ENCODE measurements at places on chromosomes 6 and 20.
A peak's percentile ranks its signal among the peaks of the same experiment; 100 is the strongest.

GRCh38 chr6:89352278-89353117 lies at the start of gene UBE2J1:
Gene UBE2J1 (minus strand): TSS chr6:89352722. CDS start chr6:89352569, 153 bp downstream.
- DNase-seq, result no peak

GRCh38 chr6:74645108-74645849 lies 560.6 kb downstream of the COL12A1 start:
- no peak for DNase-seq

DNA sequence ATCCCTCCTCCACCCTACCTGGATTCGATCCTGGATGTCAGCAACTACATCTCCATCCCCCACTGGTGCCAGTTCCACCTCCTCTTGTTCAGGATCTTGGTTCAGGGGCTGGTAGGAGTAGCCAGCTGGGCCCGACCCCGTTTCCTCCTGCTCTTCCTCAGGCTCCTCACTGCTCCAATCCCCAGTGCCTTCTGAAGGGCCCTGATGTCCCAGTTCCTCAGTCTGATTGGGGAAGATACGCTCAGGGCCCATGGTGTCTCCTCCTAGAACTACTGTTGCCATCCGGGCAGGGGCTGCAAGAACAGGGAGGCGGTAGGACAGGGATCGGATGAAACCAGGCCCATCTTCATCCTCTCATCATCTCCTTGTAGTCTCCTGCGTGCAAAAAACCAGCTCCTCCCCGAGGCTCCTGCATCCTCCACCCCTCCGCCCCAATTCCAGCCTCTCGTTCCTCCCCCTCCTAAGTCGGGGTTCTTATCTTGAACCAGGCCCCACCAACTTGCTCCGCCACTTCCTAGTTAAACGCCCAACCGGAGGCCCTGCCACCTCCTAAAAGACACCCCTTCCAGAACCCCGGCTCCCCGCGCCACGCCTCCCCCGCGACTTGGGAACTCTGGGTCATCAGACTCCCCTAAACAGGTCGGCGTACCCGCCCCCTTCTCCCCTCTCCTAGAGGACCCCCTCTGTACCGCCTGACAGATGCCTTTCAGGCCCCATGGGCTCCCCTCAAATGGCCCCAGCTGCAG lies 476 bp downstream of the MEA1 start:
- no peak for DNase-seq

DNA sequence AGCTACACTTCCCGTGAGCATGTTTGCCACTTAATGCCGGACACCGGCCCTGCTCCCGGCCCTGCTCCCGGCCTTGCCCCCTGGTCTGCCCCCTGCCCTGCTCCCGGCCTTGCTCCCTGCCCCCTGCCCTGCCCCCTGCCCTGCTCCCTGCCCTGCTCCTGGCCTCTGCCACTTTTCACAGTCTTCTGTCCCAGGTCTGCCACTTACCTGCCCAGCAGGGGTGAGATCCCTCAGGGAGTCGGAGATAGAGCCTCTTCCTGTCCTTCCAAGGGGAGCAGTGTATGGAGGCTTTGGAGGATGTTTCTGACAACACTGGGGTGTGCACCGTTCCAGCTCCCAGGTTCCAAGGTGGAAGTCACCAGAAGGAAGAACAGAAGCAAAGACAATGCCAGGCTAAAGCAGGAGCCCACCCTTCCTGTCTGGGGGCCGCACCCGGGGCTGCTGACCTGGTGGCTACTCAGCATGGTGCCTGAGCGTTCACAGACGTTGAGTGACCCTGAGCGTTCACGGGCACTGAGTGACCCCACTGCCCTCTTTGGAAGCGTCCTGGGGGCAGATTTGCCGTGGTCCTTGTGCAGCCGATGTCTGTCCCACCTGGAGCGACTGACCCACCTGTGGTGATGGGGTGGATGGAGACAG lies 199.8 kb downstream of the DLL1 start:
- DNase-seq, result no peak

GRCh38 chr6:32984622-32985389 lies 16.4 kb downstream of the BRD2 start:
- peak; percentile 72 for DNase-seq

DNA sequence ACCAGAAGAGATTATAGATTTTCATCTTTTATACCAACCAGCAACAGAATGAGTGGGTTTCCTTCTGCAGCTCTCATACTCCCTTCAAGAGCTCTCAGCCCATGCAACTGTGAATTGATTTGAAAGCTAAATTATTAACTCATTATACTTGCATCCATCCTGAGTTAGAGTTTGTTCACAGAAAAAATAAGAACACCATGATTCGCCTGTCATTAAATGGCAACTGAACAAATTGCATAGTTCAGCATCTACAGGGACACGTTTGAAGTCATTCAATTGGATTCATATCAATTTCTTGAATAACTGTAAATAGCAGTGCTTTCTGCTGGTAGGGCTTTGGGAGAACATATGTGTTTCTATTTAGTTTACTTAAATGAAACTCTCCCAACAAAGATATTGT lies 65.7 kb downstream of the NKAIN2 start:
- DNase-seq, result no peak

DNA sequence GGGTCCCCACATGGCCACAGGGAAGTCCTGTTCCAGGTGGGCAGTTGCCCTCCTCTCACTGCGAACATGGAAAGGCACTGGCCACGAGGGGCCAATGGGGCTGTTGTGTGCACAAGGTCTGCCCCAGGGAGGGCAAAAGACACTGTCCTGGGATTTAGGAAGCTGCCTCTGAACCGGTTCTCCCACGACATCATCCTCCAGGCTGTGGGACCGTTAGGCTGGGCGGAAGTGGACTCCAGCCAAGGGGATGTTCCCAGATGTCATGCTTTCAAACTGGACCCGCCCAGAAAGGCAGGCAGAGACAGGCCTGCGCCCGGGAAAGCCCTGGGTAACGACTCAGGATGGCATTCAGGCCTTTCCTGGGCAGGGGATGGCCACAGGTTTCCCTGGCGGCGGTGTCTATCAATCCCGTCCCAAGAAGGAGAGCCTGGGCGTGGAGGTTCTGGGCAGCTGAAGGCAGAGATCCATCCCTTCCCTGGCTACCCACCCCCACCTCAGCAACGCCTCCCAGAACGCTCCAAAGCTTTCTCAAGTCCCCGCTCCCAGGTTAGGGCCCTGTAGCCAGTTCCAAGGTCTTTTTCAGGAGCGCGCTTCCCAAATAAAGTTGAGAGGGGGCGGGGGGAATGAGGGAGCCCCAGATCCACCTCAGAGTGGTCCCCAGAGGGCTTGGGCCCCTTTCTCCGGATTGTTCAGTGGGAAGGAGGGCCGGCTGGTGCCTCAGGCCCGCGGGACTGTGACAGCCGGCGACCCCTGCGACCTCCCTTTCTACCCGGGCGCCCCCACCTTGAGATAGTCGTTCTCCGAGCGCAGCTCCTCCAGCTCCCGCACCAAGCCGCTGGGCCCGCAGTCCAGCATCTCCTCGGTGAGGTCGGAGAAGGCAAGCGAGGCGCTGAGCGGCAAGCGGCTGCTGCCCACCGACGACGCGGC lies 13.8 kb upstream of the TLDC2 start:
- DNase-seq, result no peak

DNA sequence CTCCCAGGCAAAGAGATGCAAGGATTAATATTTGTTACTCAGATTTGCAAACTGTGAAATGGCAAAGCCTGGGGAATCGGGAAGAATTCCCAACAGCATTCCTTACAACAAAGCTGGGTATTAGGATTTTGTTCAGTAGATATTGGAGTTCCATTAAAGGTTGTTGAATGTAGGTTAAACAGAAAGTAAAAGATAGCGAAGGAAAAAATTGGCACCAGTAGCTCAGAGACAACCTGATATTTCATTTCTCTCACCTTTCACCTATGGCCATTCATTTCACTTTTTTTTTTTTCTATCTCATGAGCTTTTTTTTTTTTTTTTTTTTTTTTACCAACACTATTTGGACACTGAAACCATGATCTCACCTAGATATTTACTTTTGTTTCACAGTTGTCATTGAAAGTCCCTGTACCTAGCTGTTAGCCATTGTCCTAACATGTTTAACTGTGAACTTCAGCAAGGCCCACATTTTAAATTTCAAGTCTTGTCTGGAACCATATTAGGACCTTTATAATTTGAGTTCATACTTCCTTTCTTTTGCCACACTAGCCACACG lies 552.5 kb downstream of the HAO1 start:
- no peak for DNase-seq

DNA sequence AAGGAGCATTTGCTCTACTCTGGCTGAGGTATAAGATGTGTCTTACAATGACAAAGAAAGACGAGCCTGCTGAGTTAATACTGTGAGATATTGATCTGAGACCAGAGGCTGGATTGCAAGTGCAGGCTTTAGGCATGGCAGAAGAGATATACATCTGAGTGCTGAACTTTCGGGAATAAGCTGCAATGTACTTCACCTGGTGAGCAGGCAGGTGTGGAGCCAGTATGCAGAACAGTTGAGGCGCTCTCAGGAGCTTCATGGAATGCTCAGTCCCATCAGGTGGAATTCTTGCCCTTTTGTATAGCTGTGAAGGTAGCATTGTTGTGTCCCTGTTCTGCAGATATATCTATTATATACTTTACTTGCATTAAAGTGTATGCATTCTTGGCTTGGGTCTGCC lies 179.3 kb upstream of the RIMS1 start:
- DNase-seq, result no peak

DNA sequence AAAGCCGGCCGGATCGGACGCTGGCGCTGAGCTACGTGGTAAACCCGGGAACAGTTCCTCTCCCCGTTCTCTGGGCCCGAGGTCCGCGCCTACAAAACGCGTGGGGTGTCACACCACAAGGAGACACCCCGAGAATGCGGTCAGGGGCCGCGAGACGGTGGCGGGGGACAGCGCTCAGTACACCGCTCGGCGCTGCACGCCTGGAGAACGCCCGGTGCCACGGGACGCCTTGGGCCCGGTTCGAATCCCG lies 670 bp downstream of the NCOA5 start:
- DNase-seq, result no peak

DNA sequence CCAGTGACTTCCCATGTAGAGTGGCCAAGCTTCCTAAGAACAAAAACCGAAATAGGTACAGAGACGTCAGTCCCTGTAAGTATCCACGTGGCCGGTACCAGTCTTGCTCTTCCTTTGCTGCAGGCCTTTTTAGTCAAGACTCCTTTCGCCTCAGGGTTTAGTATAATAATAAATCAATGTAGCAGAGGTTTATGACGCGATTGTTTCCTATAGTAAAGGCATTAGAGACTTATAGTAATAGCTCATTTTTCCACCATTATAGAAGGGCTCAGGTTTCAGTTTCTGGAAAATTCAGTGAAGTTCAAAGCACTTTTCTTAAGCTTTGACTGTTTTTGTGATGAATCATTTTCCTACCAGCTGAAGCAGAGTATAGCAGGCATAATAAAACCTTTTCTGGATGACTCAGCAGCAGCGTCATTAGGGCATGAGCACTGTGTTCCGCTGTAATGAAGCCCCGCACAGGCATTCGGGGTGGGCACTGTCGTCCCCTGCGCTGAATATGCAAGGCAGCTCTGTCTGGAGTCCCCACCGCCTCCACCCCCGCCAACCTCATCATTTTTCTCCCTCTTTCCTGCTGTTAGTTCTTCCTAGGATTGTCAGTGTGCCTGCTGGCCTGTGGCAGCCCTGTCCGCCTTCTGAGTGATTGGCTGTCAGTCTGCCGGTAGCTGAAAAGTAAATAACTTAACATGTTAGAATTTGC lies 51.3 kb downstream of the PTPN1 start:
- DNase-seq, result no peak

DNA sequence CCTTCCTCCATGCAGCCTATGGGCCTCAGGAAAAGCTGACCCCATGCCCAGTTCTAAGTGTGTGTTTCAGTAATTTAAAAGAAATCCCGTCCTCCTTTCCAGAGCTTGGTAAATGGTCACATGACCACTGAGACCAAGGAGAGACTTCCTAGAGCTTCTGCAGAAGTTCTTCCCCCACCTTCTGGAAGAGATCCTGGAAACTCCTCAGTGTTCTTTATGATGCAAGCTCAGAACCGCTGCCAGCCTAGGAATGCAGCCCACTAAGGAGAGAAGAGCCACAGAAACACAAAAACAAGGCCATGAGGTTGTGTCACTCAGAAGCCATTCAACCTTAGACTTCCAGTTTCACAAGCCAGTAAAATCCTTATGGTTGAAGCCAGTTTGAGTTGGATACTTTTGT lies 348.4 kb downstream of the TPBG start:
- no peak for DNase-seq

DNA sequence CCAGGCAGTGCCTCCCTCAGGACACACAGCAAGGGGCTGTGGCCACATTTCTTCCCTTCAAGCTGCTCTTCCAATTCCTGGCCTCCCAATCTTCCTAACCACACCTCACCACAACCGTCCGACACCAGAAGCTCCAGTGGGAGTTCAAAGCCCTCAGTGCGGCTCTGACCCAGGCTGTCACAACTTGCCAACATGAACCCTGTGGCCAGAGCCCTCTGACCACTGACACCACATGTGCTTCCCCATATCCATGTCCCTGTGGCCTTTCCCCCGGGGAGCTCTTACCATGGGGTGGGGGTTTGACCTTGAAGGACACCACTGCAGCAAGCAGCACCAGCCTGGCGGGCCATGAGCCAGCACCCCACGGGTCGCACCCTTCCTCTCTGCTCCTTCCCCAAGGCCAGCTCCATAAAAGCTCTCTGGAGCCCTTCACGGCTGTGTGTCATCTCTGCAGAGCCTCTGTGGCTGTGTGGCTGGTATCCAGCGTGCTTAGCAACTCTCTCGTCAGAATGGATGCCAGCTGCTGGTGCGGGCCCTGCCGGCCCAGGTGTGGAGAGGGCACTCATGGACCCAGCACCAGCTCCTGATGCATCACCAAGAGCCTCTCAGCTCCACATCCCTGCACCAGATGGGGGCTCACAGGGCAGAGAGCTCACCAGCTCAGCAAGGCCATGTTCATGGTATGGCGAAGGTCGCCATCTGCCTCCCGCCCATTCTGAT lies 106.1 kb downstream of the PSMB1 start:
- no peak for DNase-seq

DNA sequence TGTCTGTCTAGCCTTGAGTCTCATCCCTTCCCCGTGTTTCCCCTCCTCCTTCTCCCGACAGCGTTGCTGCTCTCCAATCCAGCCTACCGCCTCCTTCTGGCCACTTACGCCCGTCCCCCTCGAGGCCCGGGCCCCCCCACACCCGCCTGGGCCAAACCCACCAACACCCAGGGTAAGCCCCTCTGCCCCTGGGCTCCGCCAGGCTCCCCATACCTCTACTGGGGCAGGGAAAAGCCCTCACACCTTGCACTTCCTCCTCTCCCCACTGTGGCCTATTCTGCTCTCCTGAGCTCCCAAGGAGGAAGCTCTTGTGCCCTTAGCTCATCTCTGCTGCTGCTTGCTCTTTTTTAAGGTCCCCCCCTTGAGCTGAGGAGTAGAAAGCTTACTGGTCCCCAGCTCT lies 11.0 kb downstream of the DDR1 start:
- no peak for DNase-seq

DNA sequence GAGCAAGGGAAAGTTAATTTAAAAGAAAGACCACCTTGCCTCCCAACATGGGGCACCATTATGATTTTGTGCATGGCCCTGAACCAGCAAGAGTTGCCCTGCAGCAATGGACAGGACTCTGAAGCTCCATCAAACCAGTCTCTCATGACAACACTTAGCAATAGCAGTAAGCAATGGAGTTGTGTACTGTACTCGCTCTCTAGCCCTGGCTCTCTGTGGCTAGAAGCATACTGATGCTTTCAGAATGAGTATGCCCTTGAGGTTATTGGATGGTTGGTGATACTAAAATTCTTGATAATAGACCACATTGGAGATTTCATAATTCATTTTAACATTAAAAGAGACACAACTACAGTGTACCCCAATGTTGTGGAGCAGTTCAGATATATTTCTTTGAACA lies 23.2 kb upstream of the LMBRD1 start:
- no peak for DNase-seq

GRCh38 chr6:83071707-83072106 lies 4.2 kb downstream of the DOP1A start:
- DNase-seq, result no peak

GRCh38 chr20:59019217-59019616 lies at the start of gene TUBB1:
Gene TUBB1 (plus strand): TSS chr20:59019429. CDS start chr20:59019523, 94 bp downstream.
- no peak for DNase-seq

GRCh38 chr20:19025430-19026120 lies 186.9 kb upstream of the SLC24A3 start:
- DNase-seq, result no peak

Measured in NCI-H2081 treated with DMSO at 0.1 percent for 48 hours (cell line).